H7 (cell line): ENCODE measurements at places on chromosomes 12 and 14.

GRCh38 chr14:73674986-73675385, 30.2 kb downstream of the DNAL1 start:
- no peak for DNase-seq

- DNase-seq: no peak
Observed at GRCh38 chr12:22835431-22835830, 210.5 kb downstream of the ETNK1 start.

DNA sequence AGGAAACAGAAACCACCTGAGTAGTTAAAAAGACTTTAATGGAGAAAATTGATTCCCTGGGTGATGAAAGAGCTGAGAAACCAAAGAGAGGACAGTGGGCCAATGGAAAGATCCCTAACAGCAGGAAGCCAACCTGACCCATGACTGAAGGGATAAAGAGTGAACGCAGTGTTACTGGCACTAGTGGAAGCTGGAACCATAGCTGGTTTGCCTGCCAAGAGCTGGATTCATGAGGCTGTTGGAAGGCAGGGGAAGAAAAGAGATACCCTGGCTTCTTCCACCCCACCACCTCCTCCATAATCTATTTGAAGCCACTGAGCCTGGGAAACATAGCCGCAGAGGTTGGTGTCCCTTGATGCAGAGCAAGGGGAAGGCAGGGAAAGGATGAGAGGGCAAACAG, 125.5 kb upstream of the PRKD1 start:
- DNase-seq: no peak

GRCh38 chr12:9064201-9064814, 51.4 kb downstream of the A2M start:
- DNase-seq: peak; percentile 74

- DNase-seq: peak; percentile 89
Observed at GRCh38 chr14:92687681-92688433, 60.6 kb downstream of the LGMN start.

- DNase-seq: no peak
Observed at GRCh38 chr12:82955043-82955442, 268.3 kb downstream of the TMTC2 start.

GRCh38 chr12:50806176-50806575, 36.5 kb upstream of the TMPRSS12 start:
- DNase-seq: no peak

GRCh38 chr14:104872469-104873341, 7.6 kb downstream of the CEP170B start:
- peak; percentile 92 for DNase-seq

GRCh38 chr14:89540830-89541470, 123.9 kb upstream of the FOXN3 start:
- no peak for DNase-seq

GRCh38 chr12:503111-503761, 43.5 kb downstream of the B4GALNT3 start:
- DNase-seq: peak; percentile 32

GRCh38 chr12:30820406-30820946, 65.7 kb upstream of the CAPRIN2 start:
- no peak for DNase-seq

DNA sequence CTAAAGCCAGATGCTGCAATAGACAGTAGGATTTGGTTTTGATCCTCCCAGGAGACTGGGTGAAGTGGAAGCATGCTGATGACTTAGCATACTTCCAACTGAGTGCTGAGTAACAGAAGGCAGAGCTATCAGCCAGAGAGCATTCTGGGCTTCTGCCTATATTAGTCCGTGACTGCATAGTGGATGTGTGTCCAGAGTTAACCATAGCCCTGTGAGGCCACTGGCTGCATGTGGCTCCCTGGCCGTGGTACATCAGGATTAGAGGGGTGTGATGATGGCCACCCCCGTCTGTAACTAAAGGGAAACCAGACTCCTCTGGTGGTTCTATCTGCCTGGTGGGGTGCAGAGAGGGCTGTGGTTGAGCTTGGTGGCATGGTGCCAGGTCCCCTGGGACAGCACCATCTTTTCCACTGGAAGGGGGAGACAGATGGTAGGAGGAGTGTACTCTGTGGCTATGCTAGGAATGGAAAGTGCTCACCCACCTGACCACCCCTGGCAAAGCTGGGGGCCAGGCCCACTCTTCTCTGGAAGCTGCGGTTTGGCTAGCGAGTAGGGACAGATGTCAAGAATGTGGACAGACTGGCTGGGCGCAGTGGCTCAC, 27.4 kb downstream of the ABCD4 start:
- no peak for DNase-seq

DNA sequence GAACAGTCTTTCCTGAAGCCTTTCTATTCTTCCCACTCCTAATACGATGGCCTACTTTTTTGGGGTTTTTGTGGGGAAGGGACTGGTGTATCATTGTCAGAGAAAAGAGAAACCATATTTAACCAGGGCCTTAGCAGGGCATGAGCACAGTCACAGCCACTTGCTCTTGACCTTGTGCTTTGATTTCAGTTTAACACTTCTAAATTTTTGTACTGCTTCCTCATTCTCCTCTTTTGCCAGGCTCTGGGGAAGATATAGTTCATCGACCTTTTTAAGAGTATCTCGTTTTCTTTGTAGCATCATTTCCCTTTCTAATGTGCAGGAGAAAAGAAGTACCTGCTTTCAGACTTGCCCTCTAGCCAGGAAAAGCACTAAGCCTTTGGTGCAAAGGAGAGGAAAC, 2.2 kb downstream of the ZBTB1 start:
- DNase-seq: no peak

GRCh38 chr12:52691076-52691840, 11.1 kb upstream of the KRT1 start:
- peak; percentile 86 for DNase-seq

- DNase-seq: no peak
Observed at GRCh38 chr14:85165094-85165493, 364.9 kb upstream of the FLRT2 start.

DNA sequence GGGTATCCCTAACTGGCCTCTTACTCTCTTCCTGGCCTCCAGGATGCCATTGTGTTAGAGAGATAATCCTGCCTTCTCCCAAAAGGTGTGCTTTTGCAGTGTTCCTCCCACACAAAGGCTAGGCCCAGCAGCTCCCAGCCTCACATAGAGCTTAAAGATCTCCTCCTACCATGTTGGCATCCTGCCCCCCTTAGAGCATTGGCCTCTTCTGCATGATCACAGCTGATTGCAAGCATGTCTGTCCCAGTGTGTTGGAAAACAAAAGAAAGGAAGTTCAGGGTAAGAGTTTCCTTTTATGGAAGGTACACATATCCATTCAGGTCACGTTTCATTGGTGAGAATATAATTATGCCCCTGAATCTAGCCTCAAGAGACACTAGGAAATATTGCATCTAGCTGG, 405.4 kb downstream of the TMTC2 start:
- DNase-seq: peak; percentile 19

DNA sequence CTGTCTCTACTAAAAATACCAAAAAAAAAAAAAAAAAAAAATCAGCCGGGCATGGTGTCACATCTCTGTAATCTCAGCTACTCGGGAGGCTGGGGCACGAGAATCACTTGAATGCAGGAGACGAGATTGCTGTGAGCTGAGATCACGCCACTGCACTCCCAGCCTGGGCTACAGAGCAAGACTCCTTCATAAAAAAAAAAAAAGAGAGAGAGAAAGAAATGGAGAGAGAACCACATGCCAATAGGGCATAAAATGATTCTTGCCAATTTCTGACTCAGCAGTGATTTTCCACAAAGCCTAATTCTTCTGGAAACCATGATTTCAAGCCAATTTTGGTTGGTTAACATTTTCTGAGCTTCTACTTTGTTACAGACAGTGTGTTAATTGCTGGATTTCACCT, 250.4 kb upstream of the SEL1L start:
- DNase-seq: no peak
